ENCODE measurements at places on chromosomes 2 and 18.

DNA sequence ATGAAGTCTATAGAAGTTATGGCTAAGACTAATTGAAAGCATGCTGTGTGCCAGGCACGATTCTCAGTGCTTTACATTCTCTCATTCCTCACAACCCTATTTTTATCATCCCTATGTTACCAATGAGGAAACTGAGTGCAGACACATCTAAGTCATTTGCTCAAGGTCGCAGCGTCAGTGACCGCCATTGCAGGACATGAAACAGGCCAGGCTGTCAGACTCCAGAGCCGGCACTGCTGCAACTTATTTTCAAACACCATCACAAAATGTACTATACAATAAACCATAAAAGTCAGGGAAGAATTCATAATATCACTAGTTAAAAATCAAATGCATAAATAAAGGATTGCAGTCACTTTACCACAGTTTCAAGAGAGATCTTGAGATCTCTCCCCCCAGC lies 5.6 kb downstream of the STK39 start:
- no peak for DNase-seq

- DNase-seq: peak; percentile 53
Observed at GRCh38 chr2:217713395-217714286, 289.2 kb downstream of the TNS1 start.

DNA sequence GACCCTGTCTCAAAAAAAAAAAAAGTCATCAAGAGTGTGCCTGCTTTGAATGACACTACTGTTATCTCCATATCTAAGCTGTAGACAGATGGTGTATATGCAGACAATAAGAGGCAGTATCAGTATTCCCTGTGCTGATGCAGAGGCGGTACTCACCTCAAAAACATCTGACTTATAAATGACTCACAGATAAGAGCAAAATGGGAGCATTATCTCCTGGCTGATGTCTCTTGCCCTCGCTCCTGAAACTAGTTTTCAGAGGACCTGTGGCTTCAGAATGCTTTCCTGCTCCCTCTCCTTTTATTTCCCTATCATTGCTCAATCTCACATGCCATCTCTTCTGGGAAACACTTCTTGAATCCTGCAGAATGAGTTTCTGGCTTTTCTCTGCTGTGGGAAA lies 289.6 kb downstream of the PTPRM start:
- no peak for DNase-seq

DNA sequence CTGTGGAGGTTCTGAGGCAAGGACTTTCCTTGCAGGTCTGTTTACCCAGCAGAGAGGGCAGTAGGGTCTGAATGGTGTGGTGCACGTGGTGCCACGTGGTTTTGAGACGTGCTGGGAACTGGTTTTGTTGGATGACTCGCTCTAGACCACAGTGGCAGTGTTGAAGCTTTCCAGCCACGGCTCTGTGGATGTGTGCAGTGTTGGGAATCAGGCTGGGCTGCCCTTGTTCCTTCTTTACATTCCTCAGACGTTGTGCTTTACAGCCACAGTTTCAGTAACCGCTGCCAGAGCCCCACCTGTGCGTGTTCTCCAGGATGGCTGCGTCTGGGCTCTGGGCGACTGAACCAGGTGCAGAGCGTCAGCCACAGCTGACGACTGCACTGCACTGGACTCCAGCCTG lies 8.2 kb downstream of the CTDP1 start:
- no peak for DNase-seq

GRCh38 chr18:78641689-78642231 lies 337.9 kb upstream of the SALL3 start:
- DNase-seq: no peak

- no peak for DNase-seq
Observed at GRCh38 chr18:57845605-57846074, 42.5 kb upstream of the ATP8B1 start.

DNA sequence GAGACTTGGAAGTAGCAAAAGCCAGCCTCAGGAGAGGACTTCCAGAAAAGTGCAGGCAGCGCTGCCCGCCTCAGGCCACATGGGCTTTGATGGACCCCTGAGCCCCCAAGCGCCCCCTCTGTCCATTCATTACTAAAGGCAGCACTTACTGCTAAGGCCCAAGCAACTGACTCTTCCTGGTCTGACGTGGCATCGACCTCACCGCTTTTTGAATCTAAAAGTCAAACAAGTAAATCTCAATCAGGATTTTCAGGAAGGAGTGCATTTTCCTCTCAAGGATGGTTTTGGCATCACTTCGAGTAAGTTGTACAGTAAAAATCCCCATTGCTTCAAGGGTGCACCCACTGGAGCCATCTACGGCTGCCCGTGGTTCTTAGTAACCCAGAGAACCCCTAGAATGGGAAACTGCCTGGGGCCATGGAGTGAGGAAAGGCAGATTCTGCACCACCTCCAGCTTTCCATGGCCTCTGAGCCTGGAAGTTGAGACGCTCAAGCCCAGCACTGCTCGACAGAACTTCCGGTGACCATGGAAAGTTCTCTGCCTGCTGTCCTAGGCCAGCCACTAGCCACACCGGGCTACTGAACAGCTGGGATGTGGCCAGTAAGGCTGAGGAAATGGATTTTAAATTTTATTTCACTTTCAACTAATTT lies 7.0 kb downstream of the HJURP start:
- DNase-seq: no peak

DNA sequence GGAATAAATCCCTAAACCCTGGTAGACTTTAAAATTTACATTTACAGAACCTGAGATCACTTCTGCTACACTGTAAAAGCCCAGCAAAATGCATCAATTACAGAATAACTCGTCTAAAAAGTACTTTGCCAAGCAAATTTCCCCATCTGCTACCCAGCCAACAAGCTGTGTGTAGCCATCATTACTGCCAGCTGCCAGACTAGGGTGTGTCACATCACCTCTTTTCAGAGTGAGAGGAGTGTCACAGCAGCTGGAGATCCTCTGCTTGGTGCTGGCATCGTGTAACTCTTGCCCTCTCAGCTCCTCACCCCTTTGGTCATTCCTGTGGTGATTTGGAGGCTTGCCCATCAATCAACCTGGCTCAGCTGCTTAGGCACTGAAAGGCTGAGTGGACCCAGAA lies 340.4 kb upstream of the MMADHC start:
- DNase-seq: no peak

GRCh38 chr2:51065276-51065675 lies 33.3 kb upstream of the NRXN1 start:
- DNase-seq: no peak

DNA sequence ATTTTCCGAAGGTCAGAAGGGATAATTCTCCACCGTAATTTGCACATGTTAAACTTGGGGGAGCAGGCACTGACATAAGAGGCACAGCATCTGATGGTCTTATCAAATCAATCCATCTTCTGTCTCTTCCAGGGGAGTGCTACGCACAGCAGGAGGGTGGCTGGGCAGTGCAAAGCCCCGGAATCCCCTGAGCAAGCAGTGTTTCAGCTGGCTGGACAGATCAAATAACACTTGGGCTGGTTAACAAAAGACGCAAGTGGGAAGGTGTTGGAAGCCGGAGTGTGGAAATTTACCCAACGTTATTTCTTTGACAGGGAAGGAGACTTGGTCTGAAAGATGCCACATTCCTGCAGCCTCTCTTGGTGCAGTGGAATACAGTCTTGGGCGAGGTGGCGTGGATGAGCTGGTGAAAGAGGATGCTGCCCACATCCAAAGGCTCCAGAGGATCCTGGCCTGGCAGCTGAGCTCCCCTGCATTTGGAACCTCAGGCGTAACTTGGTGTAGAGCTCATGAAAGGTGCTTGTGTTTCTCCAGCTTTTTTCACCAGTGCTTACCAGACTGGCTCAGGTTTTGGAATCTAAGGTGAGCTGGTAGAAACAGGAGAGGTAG lies 103.0 kb downstream of the MAPK4 start:
- DNase-seq: no peak

DNA sequence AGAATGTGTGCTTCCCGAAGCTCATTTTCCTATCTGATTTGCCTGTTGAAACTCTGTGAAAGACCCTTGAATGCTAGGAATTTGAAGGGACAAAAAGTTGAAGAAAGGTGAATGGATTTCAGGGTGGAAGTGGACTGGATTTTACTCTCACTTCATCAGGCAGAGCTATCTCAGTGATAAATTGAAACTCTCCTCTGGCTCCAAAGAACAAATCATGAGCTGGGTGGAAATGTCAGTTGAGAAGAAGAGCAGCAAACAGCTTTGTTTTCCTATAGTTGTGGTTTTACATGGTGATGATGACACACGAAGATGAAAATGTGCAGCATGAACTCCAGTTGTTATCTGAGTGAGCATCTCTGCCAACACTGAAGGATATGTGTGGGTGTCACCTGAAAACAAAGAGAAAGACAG lies 34.4 kb downstream of the CD28 start:
- no peak for DNase-seq

DNA sequence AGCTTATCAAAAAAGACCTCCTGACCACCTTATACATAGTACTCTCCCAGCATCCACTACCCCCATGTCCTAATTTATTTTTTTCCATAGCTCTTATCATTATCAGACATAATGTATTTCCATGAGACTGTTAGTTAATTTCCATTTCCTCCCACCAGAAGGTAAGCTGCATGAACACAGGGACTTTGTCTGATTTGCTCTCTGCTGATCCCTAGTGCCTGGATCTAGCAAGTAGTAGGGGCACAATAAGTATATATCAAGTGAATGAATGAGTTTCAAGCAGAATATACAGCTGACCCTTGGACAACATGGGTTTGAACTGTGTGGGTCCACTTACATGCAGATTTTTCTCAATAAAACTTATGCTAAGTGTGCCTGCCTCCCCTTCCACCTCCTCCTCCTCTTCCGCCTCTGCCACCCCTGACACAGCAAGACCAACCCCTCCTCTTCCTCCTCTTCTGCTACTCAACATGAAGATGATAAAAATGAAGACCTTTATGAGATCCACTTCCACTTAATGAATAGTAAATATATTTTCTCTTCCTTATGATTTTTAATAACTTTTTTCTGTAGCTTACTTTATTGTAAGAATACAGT lies 53.8 kb downstream of the CTAGE1 start:
- no peak for DNase-seq

- no peak for DNase-seq
Observed at GRCh38 chr18:78721981-78722380, 257.6 kb upstream of the SALL3 start.

DNA sequence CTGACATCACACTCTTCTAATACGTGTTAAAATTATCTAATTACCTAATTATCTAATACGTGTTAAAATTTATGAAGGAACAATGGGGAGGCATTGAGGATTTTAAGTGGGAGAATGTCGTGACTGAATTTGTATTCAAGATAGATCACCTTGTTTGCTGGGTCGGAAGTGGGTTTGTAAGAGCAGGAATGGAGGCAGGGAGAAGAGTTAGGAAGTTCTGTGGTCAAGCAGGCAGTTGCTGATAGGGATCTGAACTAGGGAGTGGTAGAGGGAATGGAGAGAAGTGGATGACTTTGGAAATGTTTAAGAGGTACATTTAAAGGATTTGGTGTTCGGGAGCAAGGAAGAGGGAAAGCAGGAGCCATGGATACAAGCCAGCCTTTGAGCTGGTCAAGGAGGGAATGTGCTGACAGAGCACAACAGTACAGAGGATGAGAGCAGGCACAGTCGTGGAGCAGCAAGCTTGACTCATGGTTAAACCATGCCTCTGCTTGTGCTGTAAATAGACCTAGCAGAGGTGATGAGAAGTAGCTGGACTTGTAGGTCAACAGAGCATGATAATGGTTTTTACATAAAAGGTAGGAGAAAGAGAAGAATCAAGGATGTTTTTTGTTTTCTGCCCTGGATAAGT lies 16.2 kb downstream of the IL18RAP start:
- no peak for DNase-seq

DNA sequence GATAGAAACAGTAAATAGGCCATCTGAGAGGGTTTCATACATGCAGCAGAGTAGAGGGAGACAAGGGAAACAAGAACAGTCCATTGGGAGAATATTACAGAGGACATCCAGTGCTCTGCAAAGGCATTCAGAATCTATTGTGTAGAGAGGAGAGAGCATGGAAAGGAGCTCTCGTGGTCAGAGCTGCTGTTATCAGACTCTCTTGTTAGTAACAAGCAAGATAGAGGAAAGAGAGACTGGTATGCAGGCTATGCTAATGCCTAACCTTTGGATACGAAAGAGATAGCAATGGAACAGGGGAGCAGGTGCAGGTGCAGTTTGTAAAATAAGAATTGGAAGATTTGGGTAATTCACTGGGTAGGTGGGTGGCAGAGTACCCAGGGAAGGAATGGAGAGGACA lies 855.9 kb downstream of the CNTNAP5 start:
- DNase-seq: no peak

- DNase-seq: no peak
Observed at GRCh38 chr2:84676295-84676694, 160.0 kb downstream of the DNAH6 start.

DNA sequence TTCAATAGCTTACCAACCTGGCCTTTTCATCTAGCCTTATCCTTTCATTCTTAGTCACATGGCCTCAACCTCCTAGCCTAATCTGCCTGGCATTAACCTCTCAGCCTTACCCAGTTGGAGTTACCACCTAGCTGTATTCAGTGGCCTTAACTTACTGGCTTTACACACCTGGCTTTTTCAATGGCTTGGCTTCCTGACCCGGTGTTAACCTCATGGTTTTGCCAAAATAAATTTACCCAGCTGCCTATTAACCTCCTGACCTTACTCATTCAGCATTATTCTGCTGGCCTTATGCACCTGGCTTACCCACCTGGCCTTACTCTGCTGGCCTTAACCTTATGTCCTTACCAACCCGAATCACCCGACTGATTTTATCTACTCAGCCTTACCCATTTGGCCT lies 135.5 kb upstream of the ZSWIM2 start:
- no peak for DNase-seq

- no peak for DNase-seq
Observed at GRCh38 chr2:241730671-241731293, 3.6 kb upstream of the D2HGDH start.

- no peak for DNase-seq
Observed at GRCh38 chr2:173942861-173943523, 22.2 kb downstream of the SP3 start.

- DNase-seq: no peak
Observed at GRCh38 chr2:86298411-86299390, 38.7 kb downstream of the REEP1 start.

DNA sequence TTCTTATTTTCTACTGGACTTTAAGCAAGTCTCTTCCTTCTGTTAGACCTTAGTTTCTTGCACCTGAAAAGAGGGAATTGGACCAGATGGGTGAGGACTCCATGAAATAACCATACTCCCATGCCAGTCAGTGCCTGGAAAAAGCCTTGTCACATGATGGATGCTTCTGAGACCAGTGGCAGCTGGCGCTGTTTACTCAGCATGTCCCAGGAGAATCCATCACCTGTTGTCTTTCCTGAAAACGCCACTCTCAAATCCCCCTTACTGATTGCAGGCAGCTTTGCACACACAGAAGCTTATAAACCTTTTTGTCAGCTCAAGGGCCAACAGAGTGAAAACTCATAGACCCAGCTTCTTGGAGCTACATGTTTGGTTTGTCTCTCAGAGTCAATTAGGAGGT lies 117.6 kb downstream of the POLE4 start:
- DNase-seq: no peak
